ENCODE measurements at places on chromosomes 7 and 10.

DNA sequence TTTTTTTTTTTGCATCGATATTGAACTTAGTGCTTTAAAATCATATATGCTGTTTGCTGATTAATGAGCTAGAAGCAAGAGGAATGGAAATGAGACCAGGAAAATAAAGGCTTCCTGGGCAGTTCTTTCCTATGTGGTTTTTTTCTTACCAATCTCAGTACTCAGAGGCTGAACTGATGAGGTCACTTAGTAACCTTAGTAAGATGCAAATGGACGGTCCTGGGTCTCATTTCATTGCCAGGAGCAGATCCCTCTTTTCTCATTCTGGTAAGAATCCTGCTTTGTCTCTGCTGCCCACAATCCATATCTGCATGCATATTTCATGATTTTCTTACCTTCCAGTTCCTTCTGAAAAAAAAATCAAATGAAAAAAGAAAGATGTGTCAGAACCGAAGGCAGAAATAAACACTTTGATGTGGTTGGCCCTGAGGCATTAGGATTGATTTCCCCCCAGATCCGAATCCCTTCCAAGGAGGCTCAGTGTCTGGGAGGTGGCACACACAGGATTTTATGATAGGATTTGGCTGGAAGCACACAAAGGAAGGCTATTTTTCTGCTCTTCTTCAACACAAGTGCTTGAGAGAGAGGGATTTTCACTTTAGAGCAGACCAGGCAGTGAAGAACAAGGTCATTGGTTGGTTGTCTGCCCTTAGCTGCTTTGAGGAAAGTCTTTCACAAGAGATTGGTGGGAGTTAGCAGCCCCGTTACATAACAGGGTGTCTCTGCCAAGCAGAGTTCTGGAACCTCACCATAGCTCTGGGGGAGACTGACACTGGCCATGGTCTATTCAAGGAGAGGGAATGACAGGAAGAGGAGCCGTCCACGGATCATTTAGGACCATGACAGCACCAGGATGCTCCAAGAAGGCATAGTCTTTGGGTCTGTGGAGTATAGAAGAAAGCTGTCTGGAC, 150.0 kb downstream of the CAMK1D start:
- DNase-seq, result no peak

DNA sequence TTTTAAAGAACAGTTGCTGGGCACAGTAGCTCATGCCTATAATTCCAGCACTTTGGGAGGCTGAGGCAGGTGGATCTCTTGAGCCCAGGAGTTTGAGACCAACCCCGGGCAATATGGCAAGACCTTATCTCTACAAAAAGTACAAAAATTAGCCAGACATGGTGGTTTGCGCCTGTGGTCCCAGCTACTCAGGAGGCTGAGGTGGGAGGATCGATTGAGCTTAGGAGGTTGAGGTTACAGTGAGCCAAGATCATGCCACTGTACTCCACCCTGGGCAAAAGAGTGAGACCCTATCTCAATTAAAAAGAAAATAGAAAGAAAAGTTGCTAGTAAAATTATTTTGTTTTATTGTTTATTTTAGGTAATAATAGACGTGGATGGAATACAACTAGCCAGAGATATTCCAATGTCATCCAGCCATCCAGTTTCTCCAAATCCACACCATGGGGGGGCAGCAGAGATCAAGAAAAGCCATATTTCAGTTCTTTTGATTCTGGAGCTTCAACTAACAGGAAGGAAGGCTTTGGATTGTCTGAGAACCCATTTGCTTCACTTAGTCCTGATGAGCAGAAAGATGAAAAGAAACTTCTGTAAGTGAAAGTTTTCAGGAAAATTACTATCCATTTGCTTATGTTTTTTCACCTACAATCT, 3.0 kb downstream of the NUP42 start:
- no peak for DNase-seq

DNA sequence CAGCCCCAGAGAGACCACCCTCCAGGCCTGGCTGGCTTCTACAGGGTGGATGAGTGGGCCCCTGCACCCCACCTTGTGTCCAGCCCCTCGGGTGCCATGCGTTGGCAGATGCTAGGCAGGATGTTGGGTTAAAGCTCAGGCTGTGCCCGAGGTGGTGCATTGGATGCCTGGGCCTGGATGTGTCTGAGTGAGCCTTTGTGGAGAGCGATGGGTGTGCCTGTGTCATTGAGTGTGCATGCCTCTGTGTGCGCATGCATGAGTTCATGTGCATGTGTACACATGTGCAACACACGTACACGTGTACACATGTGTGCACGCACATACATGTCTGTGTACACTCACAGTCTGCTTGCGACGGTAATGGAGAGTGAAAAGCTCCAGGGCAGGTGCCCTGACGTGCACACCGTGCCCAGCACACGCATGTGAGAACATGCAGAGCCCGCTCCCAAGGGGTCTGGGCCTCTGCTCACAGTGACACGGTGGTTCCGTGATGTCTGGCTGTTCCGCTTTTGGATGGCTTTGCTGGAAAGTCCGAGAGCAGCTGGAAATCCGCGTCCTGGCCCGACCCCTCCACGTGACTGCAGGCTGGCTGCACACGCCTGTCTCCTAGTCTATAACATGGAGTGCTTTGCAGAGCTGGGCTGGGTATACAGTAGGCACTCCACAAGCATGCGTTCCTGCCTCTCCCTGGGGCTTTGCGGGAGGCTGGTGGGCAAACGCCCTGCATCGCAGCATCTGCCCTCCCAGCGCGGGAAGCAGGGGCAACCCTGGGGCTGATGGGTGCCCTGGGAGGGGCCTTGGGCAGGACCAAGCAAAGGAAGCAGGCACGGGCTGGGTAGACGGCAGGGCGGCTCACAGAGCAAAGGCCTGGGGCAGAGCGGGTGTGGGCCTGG, 36.9 kb downstream of the ELFN1 start:
- DNase-seq, result no peak

DNA sequence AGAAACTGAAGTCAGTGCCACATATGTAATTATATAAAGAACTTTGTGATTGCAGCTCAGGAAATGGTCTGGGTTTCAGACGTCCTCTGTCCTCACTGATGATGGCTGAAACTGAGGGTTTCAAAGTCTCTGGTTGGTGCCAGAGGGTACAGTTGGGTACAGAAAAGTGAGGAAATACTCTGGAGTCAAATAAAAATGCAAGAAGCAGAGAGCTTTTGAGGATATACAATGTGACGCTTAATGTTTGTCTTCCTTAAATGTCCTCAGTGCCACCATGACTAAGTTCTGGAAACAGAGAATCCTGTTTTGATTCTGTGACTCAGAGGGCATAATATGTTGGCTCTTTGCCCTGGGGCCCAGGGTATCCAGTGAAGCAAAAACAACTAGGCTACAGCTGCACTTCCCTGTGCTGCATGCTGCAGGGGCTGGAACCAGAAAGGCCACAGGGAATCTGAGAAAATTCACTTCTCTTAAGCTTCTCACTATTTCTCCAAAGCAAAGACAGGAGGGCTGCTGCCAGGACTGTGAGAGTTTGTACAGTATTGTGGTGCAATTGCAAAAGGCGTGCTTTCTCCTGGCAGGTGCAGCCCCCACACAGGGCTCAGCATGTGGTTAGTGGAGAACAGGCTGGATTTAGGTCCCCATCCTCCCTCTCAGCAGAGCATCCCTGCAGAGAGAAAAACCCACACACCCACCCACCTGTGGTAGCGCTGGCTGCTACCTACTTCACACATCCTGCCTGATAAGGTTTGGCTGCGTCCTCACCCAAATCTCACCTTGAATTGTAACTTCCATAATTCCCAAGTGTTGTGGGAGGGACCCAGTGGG, 169.5 kb upstream of the SVIL start:
- DNase-seq, result no peak

- no peak for DNase-seq
Observed at GRCh38 chr7:144941127-144941526, 105.3 kb upstream of the TPK1 start.

DNA sequence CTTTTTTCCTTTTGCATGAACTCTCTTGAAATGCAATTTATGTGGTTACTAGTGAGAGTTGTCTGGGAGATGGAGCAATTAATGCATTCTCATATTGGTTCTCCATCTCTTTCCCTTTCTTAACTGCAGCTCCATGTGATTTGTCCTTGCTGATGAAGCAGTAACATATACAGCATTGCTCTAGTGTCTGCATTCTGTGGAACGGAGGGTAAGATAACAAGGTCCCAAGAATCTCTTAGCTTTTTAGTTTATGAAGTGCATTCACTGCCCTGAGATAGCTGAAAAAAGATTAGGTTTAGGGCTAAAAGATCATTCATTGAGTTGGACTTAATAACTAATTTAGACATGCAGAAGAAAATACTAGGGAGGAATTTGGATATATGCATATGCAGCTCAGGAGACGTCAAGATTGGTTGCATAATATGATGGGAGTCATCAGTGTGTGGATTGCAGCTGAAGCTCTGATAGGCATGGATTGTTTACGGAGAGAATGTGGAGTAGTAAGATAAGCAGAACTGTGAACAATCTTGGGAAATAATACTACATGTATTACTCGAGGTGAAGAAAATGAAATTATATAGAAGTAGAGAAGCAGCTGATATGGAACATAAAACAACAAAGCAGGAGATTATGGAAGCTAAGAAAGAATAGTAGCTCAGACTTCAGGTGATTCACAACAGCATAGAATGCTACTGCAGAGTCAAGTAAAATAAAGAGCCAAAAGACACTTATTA, 404.7 kb downstream of the ARL4A start:
- no peak for DNase-seq

DNA sequence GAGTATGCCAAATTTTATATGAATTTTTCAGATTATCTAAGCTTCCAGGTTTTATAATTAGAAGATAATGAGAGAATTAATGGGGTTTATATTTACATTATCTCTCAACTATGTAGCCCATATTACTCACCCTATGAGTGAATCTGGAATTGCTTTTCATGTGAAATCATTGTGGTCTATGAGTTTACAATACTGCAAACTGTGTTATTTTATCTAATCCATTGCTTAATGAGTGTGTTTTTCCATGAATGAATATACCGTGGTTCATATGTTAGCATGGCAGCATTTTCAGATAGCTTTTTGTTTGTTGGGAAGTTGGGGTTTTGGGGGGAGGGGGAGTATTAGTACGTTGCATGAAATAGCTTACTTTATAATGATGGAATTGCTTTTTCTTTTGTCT, 44.5 kb downstream of the FGFBP3 start:
- DNase-seq, result no peak

- DNase-seq, result no peak
Observed at GRCh38 chr7:76395965-76396726, 13.4 kb downstream of the SSC4D start.

GRCh38 chr10:47087667-47088066, 176.4 kb downstream of the PTPN20 start:
- no peak for DNase-seq

DNA sequence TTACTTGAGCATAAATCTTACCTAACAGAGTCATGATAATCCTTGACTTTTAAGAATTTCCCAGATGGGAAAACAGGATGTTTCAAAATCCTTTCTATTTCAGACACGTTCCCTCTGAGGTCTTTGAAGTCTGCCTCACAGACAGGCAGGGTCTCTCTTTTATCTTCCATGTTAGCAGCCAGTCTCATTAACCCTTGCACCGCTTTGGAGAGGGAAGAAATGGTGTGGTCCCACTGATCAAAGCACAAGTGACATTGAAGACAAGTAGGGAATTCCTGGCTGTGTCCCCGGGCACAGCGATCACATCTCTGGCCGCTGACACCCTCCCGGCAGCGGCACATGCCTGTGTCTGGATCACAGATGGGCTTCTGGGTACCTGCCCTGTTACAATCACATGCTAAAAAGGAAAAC, 52.7 kb upstream of the LAMB1 start:
- no peak for DNase-seq

DNA sequence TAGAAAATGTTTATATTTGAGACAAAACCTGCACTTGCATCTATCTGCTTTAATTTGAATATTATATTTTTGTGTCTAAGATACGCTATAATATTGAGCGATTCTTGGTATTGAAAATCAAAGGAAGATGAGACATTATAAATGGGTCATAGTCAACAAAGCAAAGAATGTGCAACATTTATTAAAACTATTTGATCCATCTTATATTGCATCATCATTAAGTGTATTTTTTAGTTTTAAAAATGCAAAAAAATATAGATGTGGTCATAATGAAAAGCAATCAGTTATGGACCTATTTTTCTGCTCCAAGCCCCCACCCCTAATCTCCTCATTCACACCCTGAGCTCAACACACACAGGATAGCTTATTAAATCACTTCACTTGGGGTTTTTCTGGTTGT, 847.3 kb downstream of the NRG3 start:
- no peak for DNase-seq
